ENCODE measurements at places on chromosomes 11 and 22. TPM values are rescaled to one million over a fixed set of nuclear protein-coding genes. Genes with fewer than 3 reads are reported as not detected.

Gene ACAD8
- total RNA-seq, result 16.2 TPM

Gene ADM
- 44.0 TPM for total RNA-seq

Gene DEUP1
- total RNA-seq, result not detected

Gene MRGPRX4
- total RNA-seq, result not detected

Gene OR51T1
- total RNA-seq, result not detected

Gene OR2AG1
- total RNA-seq, result not detected

Gene FIBIN
- 61.7 TPM for total RNA-seq

Gene TCN2
- 4.6 TPM for total RNA-seq

Gene NLRP14
- total RNA-seq, result not detected

Gene C11orf52
- total RNA-seq, result 0.38 TPM

Gene CDCA5
- total RNA-seq, result 2.2 TPM

Gene HINFP
- 10.9 TPM for total RNA-seq

Gene OR5B12
- total RNA-seq, result not detected

Gene OR10A2
- not detected for total RNA-seq

Gene INS
- not detected for total RNA-seq

Gene MMP8
- not detected for total RNA-seq

Gene TRIM6
- total RNA-seq, result 2.1 TPM

Gene ACTN3
- under 0.01 TPM for total RNA-seq

Gene MSANTD4
- total RNA-seq, result 40.0 TPM

Gene SAA2
- 0.08 TPM for total RNA-seq

Gene TEAD1
- 56.9 TPM for total RNA-seq

Gene RAB36
- 1.8 TPM for total RNA-seq

Gene TEX54
- not detected for total RNA-seq

Gene HOATZ
- total RNA-seq, result not detected

Gene FADS3
- total RNA-seq, result 111 TPM

Gene GRM5
- under 0.01 TPM for total RNA-seq

Gene MMP7
- not detected for total RNA-seq

Gene ABCC8
- total RNA-seq, result not detected

Gene RTN4RL2
- 0.12 TPM for total RNA-seq

Gene SEPTIN3
- 0.35 TPM for total RNA-seq

Gene SOX10
- not detected for total RNA-seq

Gene BRMS1
- total RNA-seq, result 45.7 TPM

Gene CABP2
- total RNA-seq, result not detected
